ENCODE measurements at places on chromosomes 12 and 14.
A peak's percentile ranks its signal among the peaks of the same experiment; 100 is the strongest.

GRCh38 chr12:21823581-21823980 is 49.1 kb upstream of the KCNJ8 start:
- DNase-seq, result peak; percentile 61

DNA sequence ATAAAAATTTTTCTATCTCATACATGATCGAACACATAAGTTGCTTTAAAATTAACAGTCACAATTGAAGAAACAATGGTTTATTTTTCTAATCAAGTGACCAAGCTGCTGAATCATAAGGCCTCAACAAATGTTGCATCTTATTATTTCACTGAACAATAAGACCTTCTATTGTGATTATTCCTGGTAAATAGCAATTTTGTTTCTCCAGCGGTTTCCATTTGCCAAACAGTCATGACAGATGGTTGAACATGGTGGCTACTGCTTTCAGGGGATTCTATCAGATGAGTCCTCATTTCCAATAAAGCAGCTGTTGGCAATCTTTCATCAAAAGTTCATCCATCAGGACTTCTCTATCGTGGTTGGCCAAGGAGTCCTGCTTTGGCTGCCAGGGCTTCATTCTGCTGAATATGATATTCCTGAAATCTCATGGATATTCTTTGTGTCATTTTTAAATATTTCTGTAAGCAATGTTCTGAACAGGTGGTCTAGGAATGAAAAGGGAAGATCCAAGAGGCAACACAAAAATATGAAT is 13.0 kb downstream of the TOMM20L start:
- DNase-seq, result no peak

GRCh38 chr14:89490466-89490865 is 73.4 kb upstream of the FOXN3 start:
- DNase-seq, result no peak

GRCh38 chr14:49056021-49056420 is 530.2 kb downstream of the RPS29 start:
- no peak for DNase-seq

DNA sequence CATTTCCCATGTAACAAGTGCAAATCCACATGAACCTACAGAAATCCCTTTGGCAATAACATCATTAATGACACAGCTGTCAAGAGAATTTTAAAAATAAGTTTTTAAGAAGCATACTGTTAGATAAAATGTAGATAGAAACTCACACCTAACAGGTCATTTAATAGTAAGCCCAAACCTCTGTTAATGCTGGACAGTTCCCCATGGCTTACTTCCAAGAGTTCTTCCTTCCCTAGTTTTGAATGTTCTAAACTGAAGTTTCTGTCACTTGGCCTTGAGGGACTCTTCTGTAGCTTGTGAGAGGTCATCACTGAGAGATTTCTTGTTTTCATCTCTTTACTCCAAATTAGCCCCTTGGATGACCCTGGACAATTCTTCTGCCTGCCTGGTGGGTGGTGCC is 22.7 kb downstream of the OTX2 start:
- DNase-seq, result no peak
